Endothelial cell of umbilical vein (primary cell): ENCODE measurements at places on chromosomes 16 and 17.

GRCh38 chr17:63023049-63023448, 57.0 kb downstream of the TANC2 start:
- no peak for DNase-seq

DNA sequence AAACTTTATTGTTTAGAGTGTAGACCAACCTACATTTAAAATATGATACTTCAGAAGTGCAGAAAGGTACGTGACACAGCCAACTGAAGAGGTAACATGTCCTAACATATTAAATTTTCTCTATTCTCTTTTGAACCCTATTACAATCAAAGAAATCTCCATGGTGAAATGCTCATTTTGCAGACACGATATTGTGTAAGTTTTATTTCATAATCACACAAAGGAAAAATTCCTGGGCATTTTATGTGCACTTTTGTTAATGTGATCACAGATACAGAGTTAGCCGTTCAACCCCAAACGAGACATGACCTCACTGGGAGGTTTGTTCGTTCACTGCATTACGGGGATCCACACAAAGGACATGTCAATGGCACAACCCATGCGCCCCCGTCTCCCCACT, 21.8 kb downstream of the KCNJ16 start:
- no peak for DNase-seq

GRCh38 chr17:57496382-57496781, 240.1 kb downstream of the MSI2 start:
- DNase-seq: no peak

- no peak for DNase-seq
Observed at GRCh38 chr17:51745993-51746392, 412.5 kb downstream of the CA10 start.

DNA sequence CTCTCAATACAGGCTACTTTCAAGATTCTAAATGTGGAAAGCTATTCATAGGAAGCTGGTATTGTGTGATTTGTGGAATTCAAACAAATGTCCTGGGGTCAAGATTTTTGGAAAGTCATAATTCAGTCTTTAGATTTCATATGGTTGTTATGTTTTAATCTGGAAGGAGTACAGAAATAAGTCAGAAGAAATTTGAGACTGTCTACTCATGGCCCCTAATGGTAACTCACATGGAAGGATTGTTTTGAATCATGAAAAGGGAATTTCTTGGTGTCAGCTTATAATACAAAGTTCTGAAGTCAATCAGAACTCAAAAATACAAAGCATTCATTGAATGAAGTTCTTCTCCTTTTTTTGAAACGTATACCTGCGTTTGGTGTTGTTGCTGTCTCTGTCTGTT, 3.1 kb downstream of the KCNJ2 start:
- DNase-seq: peak; percentile 40

DNA sequence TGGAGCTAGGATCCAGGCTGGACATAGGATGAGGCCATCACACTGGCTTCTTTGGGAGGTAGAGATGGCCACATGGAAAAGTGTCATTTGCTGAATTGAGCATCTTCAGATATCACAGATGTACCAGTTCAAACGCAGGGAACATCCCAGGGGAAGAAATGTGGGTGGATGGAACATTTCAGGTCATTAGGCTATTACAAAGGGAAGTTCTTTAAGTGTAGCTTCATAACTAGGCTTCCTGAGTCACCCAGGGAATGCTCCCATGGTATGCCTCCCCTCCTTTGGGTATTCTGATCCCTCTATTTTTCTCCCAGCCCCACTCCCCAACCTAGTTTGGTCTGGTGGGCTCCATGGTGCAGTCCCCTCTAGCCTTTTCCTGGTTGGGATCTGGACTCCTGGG, 69.8 kb upstream of the IRX3 start:
- DNase-seq: no peak

- no peak for DNase-seq
Observed at GRCh38 chr16:7716660-7717550, 384.3 kb downstream of the RBFOX1 start.

GRCh38 chr17:37160944-37161343, 212.2 kb downstream of the AATF start:
- peak; percentile 60 for DNase-seq

- no peak for DNase-seq
Observed at GRCh38 chr17:36092230-36092629, 2.3 kb upstream of the CCL3 start.

GRCh38 chr17:80720610-80721577, 176.3 kb downstream of the RPTOR start:
- DNase-seq: no peak

DNA sequence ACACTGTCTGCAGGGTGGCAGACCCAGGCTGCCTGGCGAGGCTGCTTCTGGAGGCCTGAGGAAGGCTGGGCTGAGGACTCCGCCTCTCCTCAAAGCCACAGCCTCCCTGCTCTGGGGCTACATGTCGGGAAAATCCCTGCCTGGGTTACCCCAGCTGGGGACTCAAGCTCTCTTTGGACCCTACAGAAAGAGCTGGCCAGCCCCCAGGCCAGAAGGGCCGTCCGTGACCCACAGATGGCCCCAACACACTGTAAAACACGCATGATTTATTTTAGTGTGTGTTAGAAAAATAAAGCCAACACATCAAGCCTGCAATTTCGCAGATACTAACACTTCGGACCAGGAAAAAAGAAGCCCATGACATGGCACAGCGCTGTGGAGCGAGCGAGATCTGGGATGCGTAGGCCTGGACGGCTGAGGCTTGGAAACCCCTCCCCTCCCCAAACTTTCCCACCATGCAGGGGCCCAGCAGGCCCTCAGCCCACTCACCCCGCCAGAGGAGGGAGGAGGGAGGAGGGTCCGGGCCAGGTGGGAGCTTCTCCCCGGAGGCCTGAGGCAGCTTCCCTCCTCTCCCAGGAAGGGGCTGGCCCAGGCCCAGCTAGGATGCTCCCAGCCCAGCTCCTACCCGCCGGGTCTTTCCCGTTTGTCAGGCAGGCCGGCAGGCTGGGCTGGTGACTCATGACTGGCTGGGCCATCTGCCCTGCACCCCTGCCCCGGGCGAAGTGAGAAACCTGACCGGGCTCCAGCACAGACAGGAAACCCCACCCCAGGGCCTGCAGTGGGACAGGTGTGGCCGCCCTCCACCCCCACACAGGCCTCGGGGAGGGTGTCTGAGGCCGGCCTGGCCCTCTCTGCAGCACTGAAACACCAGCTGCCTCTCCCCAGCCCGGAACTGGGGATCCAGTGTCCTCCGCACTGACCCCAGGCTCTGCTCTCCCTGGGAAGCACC, 34.1 kb upstream of the SLC38A10 start:
- DNase-seq: peak; percentile 62

- DNase-seq: peak; percentile 71
Observed at GRCh38 chr17:64020056-64020766, at the start of gene ICAM2. Gene ICAM2 (minus strand): TSS chr17:64020633. CDS start chr17:64006691, 13,942 bp downstream.

GRCh38 chr16:65604771-65605170, 482.9 kb upstream of the CDH11 start:
- DNase-seq: no peak

DNA sequence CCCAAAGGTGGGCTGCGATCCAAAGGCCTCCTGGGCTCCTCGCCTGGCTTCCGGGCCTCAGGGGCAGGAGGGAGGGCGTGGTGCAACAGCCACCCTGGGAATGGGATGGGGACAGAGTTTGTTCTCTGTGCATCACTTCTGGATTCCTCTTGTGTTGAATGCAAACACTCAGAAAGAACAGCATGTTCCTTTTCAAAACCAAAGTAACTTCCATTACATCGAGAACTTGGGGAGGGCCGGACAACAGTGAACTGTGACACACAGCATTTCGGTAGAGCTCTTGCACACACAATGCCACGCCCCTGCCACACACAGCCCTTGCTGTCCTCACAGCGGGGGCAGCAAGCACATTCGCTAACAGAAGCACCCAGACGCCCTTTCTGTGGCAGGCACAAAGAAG, 36.1 kb upstream of the FASN start:
- no peak for DNase-seq

DNA sequence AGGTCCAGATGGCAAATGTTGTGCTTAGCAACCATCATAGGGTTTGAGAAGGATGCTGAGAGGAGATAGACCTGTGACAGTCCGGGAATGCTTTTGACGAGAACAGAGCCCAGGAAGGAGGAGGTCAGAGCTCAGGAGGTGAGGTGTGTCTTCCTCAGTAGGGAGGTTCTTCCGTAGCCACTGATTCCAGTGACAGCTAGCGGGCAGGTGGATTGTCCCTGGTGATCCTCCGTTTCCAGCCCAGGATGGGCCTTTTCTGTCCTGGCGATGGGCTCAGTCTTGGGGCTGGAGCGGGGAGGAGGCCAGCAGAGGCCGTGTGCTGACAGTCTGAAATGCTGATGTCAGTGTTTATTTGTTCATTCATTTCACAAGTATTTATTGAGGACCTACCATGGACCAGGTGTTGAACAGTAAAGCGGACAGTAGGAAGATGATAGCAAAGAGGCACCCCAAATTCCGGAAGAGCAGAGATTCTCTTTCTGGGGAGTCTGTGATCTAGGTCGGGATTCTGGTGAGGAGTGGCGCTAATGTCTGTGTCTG, 38.8 kb downstream of the KIAA0513 start:
- no peak for DNase-seq

- no peak for DNase-seq
Observed at GRCh38 chr16:88317613-88317965, 65.2 kb upstream of the ZNF469 start.

GRCh38 chr16:51357839-51358238, 206.8 kb upstream of the SALL1 start:
- no peak for DNase-seq

DNA sequence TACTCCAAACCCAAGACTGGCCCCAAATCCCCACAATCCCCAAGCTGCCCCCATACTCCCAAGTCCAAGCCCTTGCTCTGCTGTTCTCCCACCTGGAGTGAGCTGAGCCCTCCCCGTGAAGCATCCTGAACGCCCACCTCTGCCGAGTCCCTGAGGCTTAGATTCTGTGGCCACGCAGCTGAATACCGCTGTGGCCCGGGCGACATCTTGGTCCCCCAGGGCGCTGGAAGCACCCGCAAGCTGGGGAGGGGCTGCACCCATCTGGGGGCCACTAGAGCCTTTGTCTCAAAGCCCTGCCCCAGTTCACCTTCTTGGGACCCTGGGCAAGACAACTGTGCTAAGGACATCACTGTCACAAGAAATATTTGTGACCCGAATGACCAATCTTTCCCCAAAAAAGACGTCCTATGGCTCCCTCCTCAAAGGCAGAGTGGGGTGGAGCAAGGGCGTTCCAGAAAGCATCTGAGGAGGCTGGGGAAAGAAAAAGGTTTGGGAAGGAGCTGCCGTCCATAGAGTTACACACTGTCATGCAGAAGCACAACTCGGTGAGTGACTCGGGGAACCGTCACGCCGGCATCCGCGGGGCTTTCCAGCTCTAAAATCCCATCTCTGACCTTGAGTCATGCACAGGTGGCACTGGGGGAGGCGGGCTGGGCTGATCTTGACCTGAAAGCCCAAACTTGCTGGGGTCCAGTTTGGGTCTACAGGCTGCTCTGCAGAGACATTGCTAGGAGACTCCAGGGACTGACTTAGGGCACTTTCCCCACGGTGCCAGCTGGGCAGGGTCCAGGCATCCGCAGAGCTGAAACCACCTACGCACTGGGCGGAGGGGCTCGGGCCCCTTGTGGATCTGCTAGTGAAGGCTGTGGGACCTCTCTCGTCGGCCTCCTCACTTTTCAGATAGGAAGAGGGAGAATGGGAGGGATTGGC, 6.6 kb downstream of the PTX4 start:
- DNase-seq: no peak

DNA sequence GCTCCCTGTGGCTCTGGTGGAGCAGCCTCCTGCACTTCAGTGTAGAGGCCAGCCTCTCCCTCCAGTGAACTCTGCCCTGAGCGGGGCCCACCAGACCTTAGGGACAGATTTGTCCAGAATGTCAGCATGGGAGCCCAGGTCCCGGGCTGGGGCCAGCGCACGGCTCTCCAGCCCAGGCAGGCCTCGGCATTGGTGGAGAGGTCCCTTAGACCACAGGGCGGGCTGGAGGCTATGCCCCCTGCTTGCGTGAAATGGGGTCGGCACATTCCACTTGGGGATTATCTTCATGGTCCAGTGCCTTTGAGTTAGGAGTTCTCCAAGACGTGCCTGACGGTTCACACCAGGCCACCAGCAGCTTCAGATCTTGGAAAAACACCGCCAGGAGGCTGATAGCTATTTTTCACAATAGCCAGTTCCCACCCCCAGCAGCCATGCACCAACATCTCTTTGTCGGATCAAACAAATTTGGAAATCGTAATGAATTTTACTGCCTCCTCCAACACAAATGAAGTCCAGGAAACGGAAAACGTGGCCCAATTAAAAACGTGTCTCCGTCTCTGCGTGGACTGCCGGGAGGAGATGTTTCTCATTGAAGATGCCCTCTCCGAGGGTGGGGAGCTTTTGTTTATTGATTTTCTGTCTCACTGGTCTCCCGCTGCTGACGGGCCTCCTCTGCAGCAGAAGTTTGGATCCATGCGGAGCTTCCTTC, 110.0 kb upstream of the CIBAR2 start:
- DNase-seq: no peak

- no peak for DNase-seq
Observed at GRCh38 chr16:81928975-81929374, 82.3 kb downstream of the SDR42E1 start.

DNA sequence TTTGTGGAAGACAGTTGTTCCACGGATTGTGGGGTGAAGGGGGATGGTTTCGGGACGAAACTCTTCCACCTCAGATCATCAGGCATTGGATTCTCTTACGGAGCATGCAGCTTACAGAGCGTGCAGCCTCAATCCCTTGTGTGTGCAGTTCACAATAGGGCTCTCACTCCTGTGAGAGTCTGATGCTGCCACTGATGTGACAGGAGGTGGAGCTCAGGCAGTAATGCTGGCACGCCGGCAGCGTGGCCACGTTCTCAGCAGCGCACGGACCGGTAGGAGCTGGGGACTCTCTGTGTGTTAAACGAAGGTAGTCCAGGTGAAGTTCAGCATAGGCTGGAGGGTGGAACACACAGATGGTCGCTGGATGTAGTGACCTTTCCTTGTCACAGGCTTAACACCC, 37.8 kb downstream of the SEC14L1 start:
- no peak for DNase-seq

- no peak for DNase-seq
Observed at GRCh38 chr16:67462279-67462655, 18.7 kb downstream of the ATP6V0D1 start.

- no peak for DNase-seq
Observed at GRCh38 chr17:35171834-35172233, 22.4 kb downstream of the SLC35G3 start.

GRCh38 chr16:68332411-68333121, 21.7 kb downstream of the PRMT7 start:
- peak; percentile 98 for DNase-seq

- no peak for DNase-seq
Observed at GRCh38 chr16:6725634-6726331, 606.9 kb upstream of the RBFOX1 start.

GRCh38 chr16:50704245-50704644, 10.8 kb downstream of the NOD2 start:
- DNase-seq: no peak

DNA sequence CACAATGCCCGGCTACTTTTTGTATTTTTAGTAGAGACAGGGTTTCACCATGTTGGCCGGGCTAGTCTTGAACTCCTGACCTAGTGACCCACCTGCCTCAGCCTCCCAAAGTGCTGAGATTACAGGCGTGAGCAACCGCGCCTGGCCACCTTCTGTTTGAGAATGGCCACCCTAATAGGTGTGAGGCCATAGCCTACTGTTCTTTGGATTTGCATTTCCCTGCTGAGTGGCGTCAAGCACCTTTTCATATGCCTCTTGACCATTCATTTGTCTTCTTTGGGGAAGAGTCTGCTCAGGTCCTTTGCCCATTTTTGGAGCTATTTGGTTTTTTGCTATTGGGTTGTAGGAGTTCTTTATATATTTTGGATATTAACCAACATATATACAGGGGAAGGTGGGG, 276.7 kb downstream of the PARN start:
- DNase-seq: no peak
